ENCODE measurements at places on chromosomes 5 and 9.
A peak's percentile ranks its signal among the peaks of the same experiment; 100 is the strongest.

DNA sequence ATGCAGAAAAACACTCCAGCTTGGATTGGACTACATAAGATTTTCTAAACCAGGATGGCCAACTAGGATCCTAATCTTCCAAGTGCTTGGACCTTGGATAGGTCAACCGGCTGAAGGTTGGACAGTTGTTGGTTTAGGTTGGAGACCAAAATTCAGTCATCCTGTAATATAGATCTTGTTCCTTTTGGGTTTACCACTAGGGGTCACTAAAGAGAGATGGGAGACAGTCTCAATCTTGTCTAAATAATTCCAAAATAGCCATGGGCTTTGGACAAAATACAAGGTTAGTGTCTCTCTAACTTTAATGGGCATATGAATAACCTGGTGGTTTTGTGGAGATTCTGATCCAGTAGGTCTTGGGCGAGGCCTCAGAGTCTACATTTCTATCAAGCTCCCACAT lies 148.7 kb upstream of the ERCC6L2 start:
- DNase-seq = no peak

- no peak for DNase-seq
Measured at GRCh38 chr5:164481270-164481669, 975.9 kb downstream of the MAT2B start.

- DNase-seq = no peak
Measured at GRCh38 chr5:92429646-92430045, 1046.5 kb upstream of the ARRDC3 start.

GRCh38 chr5:147554261-147554817 lies 44.5 kb upstream of the DPYSL3 start:
- no peak for DNase-seq

DNA sequence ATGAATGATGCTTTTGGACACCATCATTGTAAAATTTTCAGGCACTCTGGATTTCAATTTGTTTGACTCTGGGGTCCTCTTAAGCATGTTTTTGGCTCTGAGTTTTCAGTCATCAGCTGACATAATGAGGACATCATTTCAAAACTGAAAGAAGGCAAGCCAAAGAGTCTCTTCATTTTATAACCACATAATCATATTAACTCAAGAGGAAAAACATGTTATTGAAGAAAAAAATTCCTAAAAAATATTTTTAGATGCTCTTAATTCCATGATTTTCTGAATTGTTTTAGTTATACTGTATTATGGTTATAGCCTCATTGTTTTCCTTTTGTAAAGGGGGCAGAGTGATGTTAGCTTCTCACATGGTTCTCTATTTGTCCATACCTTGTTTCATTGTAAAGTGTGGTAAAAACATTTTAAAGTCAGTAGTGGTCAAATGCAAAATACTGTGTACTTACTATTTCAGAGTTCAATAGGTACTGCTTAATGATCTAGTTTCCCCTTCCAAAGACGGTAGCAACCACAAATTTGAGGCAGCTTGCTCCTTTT lies 472.1 kb downstream of the DMRT2 start:
- no peak for DNase-seq

DNA sequence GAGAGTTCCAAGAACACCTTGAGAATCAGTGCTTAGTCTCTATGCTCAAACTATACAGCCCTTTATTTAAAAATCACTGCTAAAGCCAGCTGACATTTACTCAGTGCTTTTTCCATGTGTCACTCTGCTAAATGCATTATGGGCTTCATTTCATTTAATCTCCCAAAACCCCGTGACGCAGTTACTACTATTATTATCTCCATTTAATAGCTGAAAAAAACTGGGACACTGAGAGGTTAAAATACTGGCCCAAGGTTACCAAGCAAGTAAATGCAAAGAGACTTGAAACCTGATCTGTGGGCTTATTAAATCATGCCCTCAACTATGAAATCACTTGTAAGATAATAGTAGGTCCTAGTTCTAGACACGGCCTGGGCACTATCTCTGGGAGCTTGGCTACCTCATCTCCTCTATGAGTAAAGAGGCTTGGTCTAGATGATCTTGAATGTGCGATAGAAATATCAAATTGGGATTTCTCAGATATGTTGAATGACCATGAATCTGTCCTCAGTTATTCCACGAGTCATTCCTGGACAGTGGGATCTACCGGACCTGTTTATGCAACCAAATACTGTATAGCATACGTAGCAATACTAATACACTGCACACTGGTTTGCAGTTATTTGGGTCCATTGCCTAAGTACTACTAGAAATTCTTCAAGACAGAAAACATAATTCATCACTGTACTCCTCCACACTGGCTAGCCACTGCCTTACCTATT lies 32.3 kb downstream of the MARCHF11 start:
- no peak for DNase-seq

GRCh38 chr5:39716532-39717028 lies 291.8 kb upstream of the DAB2 start:
- no peak for DNase-seq

DNA sequence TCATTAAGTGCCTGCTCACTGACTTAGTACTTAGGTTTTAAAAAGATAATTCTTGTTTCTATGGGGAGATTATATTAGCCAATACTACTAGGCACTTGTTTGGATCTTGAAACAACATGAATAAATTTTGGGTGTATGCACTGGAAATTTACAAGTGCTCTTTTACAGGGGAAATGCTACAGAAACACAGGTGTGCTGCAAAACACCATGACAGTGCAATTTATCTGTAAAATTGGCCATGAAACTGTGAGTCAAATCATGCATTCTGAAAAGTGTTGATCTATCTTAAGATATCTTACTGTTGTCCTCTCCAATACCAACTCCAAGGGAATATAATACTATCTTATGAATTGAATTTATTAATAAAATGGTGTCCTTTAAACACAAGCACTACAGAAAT lies 12.1 kb upstream of the PCDHB1 start:
- no peak for DNase-seq

- DNase-seq = no peak
Measured at GRCh38 chr5:143243103-143243502, 160.4 kb downstream of the NR3C1 start.

DNA sequence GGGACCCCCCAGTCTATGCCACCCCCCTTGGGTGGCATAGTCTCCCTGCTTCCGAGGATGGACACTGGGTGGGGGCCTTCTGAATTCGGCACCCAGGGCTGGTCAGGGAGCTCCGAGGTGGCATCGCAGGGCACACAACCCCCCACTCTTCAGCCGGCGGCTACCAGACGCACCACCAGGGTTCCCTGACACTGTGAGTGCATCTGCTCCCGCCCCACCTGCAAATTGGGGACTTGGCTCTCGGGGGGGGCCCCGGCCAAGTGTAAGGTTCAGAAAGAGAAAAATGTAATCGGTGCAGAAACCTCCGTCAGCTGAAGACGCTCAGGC lies 12.7 kb upstream of the QSOX2 start:
- no peak for DNase-seq

- DNase-seq = no peak
Measured at GRCh38 chr5:6360323-6361072, 17.8 kb downstream of the MED10 start.

- DNase-seq = no peak
Measured at GRCh38 chr5:38554861-38555260, 1.6 kb downstream of the LIFR start.

DNA sequence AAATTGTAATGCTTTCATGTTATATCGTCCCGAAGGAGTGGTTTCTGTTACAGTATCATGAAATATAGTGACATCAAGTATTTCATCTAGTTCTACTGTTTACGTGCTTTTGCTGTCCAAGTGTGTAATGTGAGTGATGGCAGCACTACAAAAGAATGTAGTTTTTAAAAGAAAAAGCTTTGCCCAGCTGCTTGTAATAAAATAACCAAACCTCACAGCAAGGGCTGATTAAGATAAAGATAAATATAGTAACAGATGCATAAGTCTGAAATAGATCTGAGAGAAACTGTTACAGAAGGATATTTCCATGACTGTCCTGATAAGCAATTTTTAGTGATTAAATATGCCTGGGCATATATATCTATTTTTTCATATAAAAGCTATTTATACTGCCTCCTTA lies 106.4 kb downstream of the AUH start:
- no peak for DNase-seq

GRCh38 chr9:75185585-75186170 lies 97.4 kb downstream of the OSTF1 start:
- peak; percentile 33 for DNase-seq

DNA sequence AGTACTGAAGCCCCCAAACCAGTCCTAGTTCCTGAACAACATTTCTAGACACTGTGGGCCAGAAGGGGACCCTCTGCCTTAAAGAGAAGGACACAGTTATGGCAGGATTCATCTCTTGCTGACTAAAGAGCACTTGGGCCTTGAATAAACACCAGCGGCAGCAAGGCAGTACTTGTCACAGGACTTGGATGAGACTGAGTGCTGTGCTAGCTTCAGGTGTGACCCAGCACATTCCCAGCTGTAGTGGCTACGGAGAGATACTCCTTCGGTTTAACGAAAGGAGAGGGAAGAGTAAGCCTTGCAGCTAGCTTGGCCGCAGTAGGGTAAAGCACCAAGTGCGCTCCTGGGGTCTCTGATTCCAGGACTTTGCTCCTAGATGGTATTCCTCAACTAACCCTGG lies 10.9 kb upstream of the STX17 start:
- DNase-seq = no peak

- no peak for DNase-seq
Measured at GRCh38 chr9:14275331-14275730, 38.6 kb downstream of the NFIB start.

GRCh38 chr9:71130521-71130920 lies 9.1 kb upstream of the TRPM3 start:
- DNase-seq = no peak

GRCh38 chr9:97773091-97773490 lies 76.0 kb upstream of the XPA start:
- DNase-seq = no peak

- DNase-seq = no peak
Measured at GRCh38 chr5:157978061-157978460, 119.1 kb upstream of the CLINT1 start.

GRCh38 chr9:105405514-105406131 lies 42.2 kb upstream of the FSD1L start:
- DNase-seq = peak; percentile 29

- no peak for DNase-seq
Measured at GRCh38 chr9:974031-974995, 2.1 kb upstream of the DMRT3 start.

DNA sequence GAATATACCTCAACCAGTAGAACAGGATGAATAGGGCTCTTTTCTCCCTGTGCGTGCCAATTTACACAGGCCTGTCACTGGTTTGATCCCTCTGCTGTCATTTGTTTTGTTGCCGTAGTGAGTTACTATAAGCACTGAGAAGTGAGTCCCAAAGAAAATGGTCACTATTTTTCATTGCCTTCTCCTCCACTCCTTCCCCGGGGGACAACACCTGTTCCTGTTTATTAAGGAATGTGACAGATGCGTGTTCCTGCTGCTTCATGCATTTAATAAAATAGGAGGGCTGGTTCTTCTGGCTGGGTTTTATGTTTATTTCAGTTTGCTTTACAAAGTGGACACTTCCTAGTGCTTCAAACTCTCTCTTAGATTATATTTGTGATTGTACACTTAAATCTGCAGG lies 6.4 kb downstream of the THBS4 start:
- DNase-seq = no peak

DNA sequence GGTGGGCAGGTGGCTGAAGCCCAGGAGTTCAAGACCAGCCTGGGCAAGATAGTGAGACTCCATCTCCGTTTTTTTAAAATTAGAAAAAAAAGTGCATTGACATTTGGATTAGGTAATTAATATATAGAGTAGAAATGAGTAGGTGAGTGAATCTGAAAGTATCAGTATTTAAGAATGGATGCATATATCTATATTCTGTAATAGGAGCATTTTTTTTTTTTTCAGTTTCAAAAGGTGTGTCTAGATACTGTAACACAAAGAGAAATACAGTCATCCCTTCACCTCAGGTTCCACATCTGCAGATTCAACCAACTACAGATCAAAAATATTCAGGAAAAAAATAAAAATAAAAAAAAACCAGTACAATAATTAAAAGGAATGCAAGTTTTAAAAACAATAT lies 50.8 kb downstream of the RBM27 start:
- DNase-seq = no peak

DNA sequence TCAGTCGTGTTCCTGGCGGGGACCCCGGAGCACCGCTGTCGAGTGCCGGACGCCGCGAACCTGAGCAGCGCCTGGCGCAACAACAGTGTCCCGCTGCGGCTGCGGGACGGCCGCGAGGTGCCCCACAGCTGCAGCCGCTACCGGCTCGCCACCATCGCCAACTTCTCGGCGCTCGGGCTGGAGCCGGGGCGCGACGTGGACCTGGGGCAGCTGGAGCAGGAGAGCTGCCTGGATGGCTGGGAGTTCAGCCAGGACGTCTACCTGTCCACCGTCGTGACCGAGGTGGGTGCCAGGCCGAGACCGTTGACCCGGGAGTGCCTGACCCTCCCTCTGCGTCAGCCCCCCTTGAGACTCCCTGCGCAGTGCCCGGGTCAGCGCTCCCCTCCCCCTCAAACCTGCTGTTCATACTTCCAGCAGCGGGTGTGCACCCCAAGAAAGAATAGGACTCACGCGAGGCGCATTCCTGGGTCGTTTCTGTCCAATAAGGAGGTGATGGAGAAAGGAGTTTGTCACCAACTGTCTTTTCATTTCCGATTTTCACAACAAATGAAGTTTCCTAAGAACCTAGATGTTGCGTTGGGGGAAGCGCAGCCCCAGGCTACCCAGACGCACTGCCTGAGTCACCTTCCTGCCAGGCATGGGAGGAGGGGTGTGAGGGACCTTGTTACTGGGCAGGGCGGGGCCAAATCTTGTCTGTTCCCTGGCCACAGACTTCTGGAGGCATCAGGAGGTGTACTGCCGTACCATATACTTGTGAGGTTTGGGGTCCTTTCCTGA lies 722 bp downstream of the SLC22A4 start:
- peak; percentile 49 for DNase-seq

- no peak for DNase-seq
Measured at GRCh38 chr5:137718611-137719010, 17.3 kb downstream of the KLHL3 start.

- DNase-seq = no peak
Measured at GRCh38 chr5:65197531-65198455, 283.9 kb downstream of the ADAMTS6 start.

- no peak for DNase-seq
Measured at GRCh38 chr5:96839071-96839592, 31.4 kb upstream of the ERAP1 start.

DNA sequence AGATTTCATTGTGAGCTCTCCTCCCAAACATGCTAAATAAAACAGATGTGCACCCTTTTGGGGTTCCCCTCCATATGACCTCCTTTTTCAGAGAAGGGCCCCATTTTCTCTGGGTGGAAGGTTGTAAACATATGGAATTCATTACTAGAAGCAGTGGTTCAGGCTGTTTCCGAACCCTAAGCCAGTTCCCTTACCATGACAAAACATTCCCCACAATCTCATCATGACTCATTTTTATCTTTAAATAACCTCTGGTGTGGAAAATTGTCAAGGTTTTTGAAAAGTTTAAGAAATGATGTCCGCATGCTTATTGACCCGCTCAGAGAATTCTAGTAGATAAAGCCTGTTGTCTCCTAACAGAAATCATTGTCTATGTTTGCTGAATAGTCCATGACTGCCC lies 127.3 kb upstream of the PIK3R1 start:
- DNase-seq = no peak

Measured in T-helper 9 cell (primary cell).